NCI-H1092 (cell line): ENCODE measurements at places on chromosomes 16 and 17.

GRCh38 chr17:79741751-79742588 lies 11.2 kb downstream of the ENPP7 start:
- peak; percentile 50 for DNase-seq

- no peak for DNase-seq
Observed at GRCh38 chr17:71460943-71461342, 659.9 kb upstream of the SOX9 start.

DNA sequence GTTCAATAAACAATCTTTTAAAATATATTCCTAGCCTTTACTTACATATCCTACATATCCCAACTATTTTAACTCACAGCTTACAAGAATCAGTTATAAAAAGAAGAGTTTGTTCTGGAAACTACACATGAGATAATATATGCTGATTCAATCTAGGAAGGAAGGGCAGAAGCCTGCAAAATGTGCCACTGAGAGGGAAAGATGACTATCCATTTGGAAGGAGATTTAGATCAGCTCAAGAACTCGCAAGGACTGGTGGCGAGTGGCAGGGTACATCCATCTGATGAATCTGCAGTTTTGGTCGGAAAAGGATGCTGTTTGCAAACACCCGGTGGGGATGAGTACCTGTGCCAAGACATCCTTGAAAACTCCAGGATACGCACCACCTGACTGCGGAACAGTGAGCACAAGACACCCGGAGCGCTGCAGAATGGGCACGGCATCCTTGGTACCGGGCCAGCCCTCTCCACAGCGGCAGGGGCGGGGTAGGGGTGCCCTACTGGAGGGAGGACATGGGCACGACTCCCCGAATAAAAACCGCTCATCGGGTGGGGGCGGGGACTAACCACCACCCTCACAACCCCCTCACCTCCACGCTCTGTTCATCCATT lies 723 bp downstream of the TRIM37 start:
- peak; percentile 54 for DNase-seq

- no peak for DNase-seq
Observed at GRCh38 chr17:1170739-1171138, 9.0 kb downstream of the ABR start.

- DNase-seq, result no peak
Observed at GRCh38 chr16:46746821-46747776, 1.0 kb downstream of the MYLK3 start.

GRCh38 chr17:45411348-45412105 lies 21.1 kb downstream of the ARHGAP27 start:
- no peak for DNase-seq

GRCh38 chr17:64335486-64335885 lies 55.2 kb downstream of the PECAM1 start:
- DNase-seq, result no peak

DNA sequence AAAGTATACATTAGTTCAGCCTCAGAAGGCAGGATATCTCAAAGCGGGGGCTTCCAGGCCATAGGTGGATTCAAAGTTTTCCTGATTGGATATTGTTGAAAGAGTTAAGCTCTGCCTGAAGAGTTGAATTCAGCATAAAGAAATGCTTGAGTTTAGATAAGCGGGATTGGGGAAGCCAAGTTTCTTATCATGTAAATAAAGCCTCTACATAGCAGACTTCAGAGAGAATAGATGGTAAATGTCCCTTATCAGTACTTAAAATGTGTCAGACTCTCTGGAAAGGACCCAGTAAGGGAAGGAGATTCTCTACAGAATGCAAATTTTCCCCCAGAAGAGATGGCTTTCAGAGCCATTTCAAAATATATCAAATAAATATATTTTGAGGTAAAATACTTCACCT lies 423.5 kb downstream of the SHISA9 start:
- DNase-seq, result no peak

DNA sequence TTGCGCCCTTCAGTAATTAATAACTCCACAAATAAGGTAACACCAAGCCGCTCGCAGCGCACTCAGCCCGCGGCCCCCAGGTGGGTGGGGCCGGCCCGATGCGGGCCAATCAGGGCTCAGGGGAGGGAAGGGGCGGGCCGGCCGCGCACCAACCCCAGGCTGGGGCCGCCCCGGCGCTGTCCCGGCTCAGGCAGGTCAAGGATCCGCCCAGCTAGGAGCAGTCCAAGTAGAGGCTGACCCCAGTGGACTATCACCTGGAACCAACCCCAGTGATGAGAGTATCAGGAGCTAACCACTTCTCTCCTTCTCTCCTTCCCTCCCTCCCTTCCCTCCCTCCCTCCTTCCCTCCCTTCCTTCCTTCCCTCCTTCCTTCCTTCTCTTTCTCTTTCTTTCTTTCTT lies 110.8 kb downstream of the C16orf78 start:
- no peak for DNase-seq

DNA sequence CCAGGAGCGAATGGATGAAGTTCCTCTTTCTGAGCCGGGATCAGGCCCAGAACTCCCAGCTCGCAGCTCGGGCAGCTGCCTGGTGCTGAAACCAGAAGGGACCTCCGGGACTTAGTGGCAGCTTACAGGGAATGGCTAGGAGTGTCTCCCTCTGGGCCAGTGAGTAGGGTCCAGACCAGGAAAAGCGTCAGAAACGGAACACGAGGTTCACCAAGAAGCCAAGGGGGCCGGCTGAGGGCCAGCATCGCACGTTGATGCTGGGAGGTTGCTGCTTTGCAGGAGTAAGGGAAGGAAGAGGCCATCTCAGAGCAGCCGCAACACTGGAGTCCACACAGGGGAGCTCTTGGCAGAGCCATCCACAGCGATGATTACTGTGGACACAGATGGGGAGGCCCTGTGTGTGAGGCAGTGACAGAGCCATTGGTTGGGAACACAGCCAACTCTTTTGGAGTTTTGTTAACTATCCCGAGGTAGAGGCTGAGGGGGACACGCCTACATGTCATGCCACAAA lies 74.0 kb upstream of the CREBBP start:
- peak; percentile 14 for DNase-seq

GRCh38 chr16:57513371-57514102 lies 22.8 kb downstream of the CCDC102A start:
- DNase-seq, result no peak

DNA sequence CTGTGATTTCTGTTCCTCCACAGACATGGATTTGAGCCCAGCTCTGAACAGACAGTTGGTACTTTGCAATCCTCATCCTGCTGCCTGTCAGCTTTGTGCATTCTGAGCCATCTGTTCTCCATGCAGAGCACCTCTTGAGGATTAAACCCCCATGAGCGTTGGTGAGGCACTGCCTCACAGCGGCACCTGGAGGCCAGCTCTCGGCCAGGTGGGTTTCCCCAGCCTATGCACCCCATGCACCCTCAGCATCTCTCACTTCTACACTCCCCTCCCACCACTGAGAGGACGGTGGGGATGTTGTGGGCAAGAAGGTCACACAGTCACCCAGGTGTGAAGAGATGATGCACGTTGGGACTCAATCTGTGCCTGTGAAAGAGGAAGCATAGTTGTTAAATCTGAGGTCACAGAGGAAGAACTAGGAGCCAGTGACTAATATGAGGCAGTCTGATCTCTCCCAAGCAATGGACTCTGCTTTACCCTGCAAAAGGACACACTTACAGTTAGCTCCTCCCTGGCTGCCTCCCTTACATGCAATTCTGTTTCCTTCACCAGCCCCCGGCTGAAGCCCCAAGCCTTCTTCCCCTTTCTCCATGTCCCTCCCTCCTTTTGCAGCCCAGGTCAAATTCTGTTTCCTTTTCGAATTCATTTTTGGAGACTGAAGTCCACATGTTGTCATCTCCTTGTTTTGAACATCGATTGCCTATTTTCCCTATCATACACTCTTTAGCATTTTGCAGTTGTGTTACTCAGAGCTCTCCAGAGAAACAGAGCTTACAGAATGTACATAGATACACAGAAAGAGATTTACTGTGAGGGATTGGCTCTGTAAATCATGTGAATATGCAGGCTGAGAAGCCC lies 58.5 kb downstream of the HS3ST3B1 start:
- DNase-seq, result no peak

- no peak for DNase-seq
Observed at GRCh38 chr17:79116575-79117368, 42.1 kb downstream of the ENGASE start.

- DNase-seq, result peak; percentile 7
Observed at GRCh38 chr17:65987988-65988387, 203.9 kb downstream of the CEP112 start.

GRCh38 chr17:70121126-70121525 lies 46.1 kb downstream of the KCNJ16 start:
- no peak for DNase-seq

GRCh38 chr17:74201250-74201649 lies 2.2 kb upstream of the RPL38 start:
- DNase-seq, result peak; percentile 88

- DNase-seq, result no peak
Observed at GRCh38 chr17:31857920-31858641, 963 bp downstream of the COPRS start.

GRCh38 chr17:49527927-49528651 lies 33.0 kb downstream of the NGFR start:
- DNase-seq, result no peak

GRCh38 chr16:57366544-57367040 lies 5.7 kb upstream of the CX3CL1 start:
- DNase-seq, result no peak

DNA sequence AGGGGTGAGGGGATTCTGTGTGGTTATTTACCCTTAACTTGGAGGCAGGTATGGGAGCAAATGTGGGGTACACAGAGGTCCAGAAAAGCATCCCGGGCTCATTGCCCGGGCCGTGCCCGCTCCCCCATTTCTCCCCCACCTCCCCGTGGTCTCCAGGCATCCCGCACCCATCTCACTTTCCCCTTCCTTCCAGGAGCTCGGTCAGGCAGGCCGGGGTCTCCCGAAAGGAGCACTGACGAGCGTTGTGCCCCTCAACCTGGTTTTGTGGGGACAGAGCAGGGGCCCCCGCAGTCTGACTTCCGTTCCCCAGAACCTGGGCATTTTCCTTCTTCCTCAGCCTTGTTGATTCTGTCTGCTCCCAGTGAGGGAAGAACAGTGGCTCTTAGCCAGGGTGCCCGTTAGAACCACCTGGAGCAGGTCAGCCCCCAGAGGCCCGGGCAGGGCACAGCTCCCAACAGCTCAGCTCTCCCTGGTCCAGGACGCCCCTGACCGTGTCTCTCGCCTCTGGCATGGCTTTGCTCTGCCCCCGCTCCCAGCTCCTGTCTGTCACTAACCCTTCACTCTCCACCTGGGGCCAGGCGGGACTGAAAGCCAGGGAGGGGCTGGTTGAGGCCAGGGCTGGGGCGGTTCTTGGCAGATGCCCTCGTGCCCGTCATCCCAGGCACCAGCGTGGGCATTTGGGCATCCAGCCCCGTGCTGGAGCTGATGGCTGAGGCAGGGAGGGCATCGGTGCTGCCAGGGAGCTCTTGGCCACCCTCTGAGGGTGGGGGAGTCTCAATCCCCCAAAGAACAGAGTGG lies 12.5 kb upstream of the NUDT16L1 start:
- no peak for DNase-seq

GRCh38 chr17:79907850-79908249 lies 68.6 kb upstream of the CBX4 start:
- DNase-seq, result no peak

DNA sequence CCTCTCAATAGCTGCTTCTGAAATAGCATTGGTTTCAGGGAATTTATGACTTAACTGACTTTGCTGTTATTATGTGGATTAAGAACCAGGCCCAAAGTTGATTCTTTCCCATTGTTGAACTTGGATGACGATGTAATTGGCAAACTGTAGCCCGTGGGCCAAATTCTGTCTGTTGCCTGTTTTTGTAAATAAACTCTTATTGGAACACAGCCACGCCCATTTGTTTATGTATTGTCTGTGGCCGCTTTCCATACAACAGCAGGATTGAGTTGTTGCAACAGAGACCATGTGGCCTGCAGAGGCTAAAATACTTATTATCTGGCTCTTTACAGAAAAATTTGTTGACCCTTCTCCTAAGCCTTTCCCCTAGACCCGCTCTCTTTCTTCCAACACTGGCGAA lies 31.6 kb downstream of the NTN1 start:
- DNase-seq, result no peak

GRCh38 chr16:17107450-17107849 lies 363.3 kb downstream of the XYLT1 start:
- no peak for DNase-seq

- DNase-seq, result no peak
Observed at GRCh38 chr17:80649200-80649644, 104.6 kb downstream of the RPTOR start.

DNA sequence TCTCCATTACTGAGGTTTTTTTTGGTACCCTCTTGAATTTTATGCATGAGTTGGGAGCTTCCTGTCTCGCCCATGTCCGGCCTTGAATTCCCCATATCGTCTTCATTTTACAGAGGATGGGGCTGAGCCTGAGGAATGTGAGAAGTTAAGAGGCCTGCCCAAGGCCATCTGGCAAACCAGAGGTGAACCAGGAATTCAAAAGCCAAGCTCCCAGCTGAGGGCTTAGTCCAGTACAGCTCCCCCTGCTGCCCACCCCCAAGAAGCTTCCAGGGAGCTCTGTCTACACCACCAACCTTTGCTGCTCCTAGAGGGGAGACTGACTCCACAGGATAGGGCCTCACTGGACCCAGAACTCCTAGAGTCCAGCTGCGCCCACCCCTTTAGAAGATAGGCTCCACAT lies 20.7 kb upstream of the C16orf78 start:
- DNase-seq, result no peak

- no peak for DNase-seq
Observed at GRCh38 chr16:10988164-10988803, 43.9 kb downstream of the CLEC16A start.

DNA sequence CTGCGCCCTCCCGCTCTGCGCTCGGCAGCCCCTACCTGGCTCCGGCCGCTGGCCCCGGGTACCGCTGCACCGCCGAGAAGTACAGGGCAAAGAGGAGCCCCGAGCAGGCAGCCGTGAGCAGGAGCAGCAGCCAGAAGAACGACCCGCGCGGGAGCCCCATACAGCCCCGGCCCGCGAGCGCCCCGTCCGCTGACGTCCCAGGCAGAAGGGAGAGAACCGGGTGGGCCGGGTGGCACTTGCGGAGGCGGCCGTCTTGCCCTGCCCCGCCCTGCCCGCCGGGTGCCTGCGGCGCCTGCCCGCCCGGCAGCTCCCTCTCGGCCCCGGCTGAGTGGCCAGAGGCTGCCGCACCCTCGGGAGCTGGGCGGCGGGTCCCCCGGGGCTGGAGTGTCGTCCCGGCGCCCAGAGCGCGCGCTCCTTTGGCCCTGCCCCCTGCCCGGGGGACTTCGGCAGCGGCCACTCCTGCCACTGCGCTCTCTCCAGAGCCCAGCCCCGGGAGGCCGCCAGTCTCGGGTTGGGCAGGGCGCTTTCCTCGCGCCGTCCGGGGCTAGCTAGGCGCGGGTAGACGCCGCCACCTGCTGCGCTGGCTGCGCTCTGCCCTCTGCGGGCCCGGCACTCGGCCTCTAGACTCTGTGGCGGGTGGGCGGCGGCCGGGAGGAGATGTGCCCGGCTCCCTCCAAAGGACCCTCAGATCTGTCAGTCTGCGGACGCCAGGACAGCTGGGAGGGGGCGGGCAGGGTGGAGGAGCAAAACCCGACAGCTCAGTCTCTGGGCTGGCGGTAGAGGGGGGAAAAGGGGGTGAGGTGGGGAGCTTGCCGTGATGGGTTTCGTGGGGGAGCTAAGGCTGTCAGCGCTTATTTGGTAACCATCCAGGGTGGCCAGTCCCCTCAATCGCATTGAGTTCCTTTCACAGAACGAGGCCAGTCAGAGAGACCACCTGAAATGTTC lies at the start of gene ST6GALNAC2:
Gene ST6GALNAC2 (minus strand): TSS at position 212 of the 945 bp plus-strand sequence. CDS start 52 bp downstream, at position 160.
- peak; percentile 23 for DNase-seq
